ENCODE measurements at places on chromosomes 12 and 14.

GRCh38 chr12:51687614-51688013 is 96.6 kb downstream of the SCN8A start:
- DNase-seq: peak; percentile 53

DNA sequence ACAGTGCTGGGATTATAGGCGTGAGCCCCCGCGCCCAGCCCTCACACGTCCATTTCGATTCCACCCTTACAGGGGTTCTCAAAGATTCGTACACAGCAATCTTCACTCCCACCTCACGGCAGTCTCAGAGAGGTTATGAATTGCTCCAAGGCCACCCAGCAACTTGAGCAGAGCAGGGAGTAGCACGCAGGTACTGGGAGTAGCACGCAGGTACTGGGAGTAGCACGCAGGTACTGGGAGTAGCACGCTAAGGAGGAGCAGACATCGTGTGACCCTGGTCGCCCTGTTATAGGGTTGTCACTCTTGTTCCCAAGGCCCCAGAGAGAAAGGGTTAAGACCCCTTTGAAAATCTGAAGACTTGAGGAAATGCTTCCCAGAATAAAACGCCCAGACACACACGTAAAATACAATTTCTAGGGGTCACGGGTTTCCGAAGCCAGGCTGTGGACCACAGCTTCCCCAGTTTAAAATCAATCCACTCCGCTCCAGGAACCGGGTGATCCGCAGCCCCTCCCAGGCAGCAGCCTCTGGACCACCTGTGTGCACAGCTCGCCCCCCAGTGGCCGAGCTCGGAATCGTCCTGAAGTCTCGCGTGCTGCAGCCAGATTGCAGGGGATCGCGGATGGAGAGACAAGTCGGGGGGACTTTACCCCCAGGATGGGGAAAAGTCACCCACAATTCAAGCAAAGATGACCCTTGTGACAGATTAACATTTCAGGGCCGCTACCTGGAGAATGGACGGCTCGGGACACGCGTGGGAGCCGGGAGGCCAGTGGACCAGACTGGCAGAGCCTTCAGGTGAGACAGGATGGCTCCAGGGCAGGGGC is 92.0 kb downstream of the SCARB1 start:
- DNase-seq: peak; percentile 68

GRCh38 chr12:53255996-53256395 is 12.1 kb upstream of the ESPL1 start:
- DNase-seq: no peak

GRCh38 chr12:2240984-2241383 is 188.2 kb downstream of the CACNA1C start:
- DNase-seq: no peak

DNA sequence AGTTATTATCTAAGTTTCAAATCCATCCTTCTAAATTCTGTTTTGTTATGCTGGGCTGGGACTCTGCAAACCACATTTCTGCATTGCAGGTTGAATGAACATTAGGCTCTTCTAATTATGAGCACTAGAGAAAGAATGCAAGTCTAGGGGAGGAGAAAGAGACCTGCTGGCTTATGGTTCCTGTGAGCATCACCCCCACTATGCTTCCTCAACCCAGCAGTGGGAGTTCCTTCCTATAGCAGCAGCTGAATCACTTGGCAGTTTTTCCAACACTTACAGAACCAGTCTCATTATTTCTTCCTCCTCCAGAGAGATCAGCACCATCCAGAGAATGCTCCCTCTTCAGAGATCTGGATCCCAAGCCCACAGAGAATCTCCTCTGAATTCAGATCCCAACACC is 297.7 kb upstream of the CLEC14A start:
- DNase-seq: peak; percentile 67

DNA sequence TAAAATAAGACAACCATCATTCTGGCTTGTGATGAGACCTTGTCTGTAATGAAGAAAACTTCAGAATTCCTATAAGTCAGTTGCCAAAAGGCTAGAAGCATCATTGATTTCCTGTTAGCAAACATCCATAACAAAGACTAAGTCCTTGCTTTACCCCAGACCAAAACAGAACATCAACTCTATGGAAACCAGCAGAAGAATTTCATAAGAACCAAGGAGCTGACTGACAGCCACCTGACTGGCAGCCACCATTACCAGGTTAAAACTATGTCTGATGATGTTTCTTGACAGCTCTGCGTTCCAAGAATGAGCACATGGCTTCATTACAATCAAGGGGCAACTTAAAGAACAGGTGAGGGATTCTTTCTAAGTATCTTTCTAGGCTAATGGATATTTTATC is 29.3 kb downstream of the HECTD4 start:
- DNase-seq: no peak

- peak; percentile 84 for DNase-seq
Observed at GRCh38 chr12:29066011-29066588, 83.0 kb upstream of the FAR2 start.

DNA sequence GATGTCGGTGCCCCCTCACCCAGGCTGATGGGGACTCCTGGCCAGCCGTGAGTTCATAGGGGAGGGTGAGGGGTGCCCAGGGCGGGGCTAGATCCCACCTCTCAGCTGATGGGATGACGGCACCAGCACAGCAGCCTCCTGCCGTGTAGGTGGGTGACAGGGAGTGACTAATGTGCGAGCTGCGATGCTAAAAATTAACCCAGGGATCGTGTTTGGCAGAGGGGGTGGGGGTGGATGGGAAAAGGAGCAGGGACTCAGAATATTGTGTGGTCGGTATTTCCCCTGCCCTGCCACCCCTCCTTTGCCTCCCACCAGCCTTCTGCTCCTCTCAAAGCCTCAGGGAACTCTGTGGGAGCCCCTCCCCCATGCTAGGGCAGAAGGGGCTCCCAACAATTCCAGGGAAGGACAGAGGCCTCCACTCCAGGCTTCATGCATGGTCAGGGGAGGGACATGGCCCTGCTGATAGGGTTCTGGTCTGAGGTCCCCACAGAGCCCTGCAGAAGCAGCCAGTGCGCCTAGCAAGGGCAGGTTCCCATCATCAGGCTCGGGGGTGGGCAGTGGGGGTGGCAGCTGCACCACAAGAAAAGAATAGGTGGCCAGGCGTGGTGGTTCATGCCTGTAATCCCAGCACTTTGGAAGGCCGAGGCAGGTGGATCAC is 12.5 kb downstream of the TAMALIN start:
- DNase-seq: no peak

DNA sequence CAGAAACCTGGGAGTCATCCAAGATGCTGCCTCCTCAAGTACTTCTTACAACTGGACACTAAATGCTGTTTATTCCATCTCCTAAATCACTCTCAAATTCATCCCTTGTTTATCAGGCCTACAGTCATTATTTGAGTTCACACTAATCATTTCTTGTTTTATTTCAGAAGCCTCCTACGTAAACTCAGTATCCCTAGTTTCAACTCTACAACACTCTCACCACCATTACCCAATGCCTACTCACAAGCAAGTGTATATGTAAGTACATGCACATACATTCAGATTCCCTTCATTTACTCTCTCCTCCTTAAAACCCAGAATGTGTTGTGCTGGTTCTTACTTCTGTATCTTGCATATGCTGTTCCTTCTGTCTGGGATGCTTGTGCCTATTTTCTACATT is 43.0 kb downstream of the DDHD1 start:
- no peak for DNase-seq

DNA sequence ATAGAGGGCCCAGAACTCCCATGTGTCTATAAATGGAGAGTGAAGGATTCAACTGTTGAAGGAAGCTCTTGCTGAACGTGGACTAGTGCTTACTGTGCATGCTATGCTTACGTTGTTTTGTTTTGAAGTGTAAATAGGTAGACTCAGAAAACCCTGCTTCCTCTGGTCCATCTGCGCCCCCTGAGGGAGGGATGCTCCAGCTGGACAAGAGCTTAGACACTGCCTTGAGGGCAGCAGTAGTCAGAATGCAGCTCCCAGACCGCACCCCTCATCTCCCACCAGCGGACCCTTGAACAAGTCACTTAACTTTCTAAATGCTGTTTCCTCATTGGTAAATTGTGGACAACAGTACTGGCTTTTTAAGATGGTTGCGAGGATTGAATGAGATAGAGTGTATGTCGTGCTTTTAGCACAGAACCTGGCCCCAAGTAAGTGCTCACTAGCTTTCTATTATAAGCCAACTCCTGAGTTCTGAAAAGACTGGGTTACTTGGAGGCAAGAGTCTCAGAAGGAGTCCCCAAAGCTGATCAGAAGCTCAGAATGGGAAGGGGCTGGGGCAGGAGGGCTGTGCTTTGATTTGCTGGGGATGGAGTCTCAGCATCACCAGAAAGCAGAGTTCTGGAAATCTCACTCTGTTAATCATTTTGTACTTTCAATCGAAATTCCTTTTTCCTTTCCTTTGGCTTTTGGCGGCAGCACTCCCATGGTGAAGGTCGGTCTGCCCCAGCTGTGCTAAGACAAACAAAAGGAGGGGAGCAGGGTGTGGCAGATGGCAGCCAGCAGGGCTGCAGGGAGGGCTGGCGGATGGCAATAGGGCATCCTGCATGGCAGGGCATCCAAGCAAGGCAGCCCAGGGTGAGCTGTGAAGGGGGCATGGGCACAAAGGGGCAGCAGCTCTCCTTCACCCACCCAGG is 15.6 kb downstream of the AGAP2 start:
- DNase-seq: no peak

DNA sequence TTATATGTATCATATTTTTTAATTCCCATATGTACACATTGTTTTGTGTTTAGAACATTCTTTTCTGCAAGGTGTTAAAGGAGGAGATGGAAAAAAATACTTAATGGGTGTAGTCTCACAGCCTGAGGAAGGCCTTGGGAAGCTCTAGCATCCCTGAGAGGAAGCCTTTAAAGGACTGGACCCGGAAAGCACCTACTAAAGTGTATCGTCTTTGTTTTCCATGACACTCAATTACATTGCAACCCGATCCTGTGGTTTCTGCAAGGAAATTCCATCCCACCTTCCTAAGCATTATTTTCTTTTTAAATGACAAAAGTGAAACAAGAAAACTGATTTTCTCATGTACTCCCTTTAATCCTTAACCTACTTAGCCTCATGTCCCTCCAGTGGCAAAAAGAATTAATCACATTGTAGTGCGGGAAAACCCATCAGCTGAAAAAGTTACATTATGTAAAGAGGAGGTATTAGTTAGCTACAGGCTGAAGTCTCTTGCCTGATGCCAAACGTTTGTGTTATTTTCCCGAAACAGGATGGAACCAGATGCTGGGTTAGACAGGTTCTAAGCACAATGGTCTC is 147.8 kb upstream of the CPSF6 start:
- no peak for DNase-seq

GRCh38 chr14:102196039-102196901 is 56.6 kb downstream of the WDR20 start:
- DNase-seq: no peak

DNA sequence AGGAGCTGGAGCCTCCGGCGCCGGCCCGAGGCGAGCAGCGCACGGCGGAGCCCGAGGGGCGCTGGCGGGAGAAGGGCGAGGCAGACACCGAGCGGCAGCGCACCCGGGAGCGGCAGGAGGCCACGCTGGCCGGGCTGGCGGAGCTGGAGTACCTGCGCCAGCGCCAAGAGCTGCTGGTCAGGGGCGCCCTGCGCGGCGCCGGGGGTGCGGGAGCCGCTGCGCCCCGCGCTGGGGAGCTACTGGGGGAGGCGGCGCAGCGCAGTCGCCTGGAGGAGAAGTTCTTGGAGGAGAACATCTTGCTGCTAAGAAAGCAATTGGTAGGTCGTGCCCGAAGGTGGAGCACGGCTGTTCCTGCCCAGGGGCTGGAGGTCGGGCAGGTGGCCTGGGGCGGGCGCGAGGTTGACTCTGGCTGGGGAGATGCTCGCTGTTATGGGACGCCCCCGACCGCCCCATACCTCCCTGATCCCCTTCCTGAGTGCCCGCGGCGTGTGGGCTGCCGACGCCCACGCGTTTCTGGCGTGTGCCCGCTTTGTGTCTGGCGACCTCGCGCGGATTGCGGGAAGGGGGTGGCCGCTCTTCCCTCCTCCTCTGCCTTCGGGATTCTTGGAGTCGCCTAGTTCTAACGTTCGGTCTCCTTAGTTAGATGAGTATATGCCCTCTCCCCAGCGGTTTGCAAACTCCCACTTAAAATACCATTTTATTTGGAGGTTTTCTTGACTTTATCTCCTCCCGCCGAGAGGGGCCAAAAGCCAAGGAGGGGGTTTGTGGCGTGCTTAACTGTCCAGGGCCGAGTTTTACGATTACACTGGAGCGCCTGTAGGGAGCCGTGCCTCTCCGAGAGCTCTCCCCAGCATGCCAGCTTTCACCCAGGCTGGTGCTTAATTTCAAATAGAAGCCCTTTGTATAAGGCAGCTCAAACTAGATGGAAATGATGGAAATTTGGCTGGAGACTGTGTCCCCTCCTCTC is 752 bp downstream of the DACT1 start:
- peak; percentile 10 for DNase-seq

DNA sequence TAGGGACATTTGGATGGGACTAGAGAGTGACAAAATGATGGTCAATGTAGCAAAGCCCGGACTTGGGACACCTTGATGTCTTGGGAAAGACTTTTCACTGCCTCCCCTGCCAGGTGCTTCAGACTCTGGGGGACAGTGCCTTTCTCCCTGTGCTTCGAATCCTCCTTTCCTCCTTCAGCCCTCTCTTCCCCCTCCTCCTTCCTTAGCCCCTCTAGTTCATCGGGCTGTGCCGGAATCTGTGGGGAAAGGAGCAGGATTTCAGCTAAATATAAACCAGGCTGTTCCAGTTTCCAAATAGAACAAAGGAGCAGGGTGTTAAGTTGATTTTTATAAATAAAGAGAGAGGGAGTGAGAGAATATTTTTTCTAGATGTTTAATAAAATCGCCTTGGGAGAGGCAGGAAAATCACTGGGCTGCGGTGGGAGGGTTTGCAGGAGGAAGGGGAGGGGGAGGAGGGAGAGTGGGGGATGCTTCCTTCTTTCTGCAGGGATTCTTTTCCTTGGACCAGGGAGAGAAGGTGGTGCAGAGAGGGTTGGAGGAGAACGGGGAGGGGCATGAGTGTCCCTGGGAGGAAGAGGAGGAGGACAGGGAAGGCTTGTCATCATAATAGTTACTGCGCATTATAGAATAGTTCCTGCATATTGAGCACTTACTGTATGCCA is 21.3 kb upstream of the CABP1 start:
- DNase-seq: no peak

- DNase-seq: no peak
Observed at GRCh38 chr14:69047255-69047654, 68.2 kb upstream of the ACTN1 start.

DNA sequence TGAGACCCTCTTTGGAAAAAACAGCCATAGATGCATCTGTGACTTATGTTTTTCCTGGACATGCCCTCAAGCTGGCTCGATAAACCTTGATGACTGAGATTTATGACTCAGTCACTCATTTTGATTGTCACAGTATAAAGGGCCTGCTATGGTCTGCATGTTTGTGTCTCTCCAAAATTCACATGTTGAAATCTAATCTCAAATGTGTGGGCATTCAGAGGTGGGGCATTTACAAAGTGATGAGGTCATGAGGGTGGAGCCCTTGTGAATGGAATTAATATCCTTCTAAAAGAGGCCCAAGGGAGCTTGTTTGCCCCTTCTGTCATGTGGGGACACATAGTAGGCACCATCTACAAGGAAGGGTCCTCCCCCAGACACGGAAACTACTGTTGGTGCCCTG is 372.9 kb downstream of the APAF1 start:
- no peak for DNase-seq

DNA sequence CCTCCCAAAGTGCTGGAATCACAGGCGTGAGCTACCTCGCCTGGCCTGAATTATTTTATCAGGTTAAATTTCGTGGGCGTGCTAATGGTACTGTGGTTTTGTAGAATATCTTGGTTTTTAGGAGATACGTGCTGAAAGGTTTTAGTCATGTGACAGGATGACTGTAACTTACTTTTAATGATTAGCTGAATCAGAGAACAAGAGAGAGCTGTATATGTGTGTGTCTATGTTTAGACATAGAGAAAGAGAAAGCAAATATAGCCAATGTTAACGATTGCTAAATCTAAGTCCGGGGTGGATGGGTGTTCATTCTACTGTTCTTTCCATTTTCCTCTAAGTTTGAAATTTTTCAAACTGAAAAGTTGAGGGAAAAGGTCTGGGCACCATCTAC is 9.2 kb upstream of the PNMA1 start:
- peak; percentile 81 for DNase-seq

Data from fibroblast of mammary gland (primary cell).